ENCODE measurements at places on chromosomes 11 and 22.
A peak's percentile ranks its signal among the peaks of the same experiment; 100 is the strongest.

- DNase-seq, result no peak
Observed at GRCh38 chr11:15500643-15501042, 385.9 kb downstream of the INSC start.

GRCh38 chr22:39298241-39298987, 21.0 kb downstream of the RPL3 start:
- DNase-seq, result no peak

GRCh38 chr11:68686486-68686885, 2.1 kb downstream of the GAL start:
- DNase-seq, result no peak

- DNase-seq, result no peak
Observed at GRCh38 chr22:24188705-24189248, 7.5 kb downstream of the SUSD2 start.

- no peak for DNase-seq
Observed at GRCh38 chr22:35373781-35374180, 7.1 kb upstream of the HMOX1 start.

DNA sequence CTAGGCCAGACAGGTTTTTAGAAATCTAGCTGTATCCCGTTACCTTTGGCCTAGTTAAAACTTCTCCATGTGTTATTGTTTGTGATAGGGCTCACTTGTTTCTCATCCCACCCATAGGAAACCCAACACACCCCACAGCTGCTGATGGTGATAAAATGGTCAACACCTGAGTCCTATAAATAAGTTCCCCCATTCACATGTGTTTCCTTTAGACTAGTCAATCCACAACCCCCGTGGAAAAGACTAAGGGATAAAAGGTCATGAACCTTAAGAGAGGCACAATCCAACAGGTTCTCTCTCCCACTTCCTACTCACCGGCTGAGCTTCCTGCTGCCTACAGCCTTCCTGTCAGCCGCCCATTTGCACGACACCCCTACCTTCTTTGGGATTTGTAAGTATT, 768.4 kb downstream of the JRKL start:
- no peak for DNase-seq

GRCh38 chr11:27287205-27287604, 75.8 kb downstream of the CCDC34 start:
- no peak for DNase-seq

DNA sequence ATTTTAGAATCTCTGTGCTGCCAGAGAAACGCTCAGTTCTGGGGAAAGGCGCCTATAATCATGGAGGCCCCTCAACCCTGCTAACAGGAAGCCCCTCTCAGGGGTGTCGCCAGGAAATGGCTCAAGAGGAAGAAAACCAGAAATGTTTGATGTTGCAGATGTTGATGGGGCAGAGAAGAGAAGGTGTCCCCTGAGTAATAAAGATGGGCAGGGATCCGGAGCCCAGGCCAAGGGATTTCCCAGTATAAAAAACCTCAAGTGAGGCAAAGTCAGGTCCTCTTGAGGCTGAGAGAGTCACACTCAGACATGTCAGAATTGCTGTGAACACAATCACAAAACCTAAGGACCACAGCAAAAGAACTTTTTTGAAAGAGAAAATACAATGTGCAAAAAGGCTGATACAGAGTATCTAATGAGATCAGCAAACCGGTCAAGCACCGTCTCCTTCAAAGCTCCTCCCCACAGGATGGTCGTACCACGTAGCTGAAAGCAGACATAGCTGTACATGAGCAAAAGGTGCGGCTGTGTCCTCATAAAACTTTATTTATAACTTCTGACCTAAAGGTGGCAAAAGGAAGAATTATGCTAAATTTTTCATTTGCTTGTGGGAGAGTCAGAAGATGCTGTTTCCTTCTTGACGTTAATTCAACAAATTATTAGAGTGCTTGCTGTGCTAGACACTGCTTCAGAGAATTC, 12.2 kb downstream of the MOV10L1 start:
- no peak for DNase-seq

- no peak for DNase-seq
Observed at GRCh38 chr11:20037396-20038153, 122.7 kb downstream of the DBX1 start.

DNA sequence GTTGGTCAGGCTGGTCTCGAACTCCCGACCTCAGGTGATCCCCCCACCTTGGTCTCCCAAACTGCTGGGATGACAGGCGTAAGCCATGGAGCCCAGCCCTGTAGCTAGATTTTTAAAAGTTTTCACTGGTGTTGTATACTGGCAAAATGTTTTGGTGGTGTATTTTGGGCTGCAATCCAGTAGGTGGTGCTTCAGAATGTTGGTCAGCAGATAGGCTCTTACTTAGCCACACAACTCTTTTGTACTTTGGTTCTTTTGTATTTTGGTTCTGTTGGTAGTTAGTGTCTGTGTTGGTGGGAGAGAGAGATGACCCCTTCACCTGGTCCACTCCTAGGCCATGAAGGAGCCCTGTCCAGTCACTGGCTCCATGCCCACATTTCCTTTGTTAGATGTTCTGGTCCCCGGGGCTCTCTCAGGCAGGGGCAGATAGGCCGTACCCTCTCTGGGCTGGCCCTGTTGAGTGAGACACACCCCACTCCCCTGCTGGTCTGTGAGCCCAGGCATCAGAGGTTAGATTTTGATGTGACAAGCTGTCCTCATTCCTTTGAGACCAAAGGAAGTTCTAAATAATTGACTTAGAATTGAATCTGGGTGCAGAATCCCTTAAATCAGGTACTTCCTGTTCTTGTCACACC, 123.8 kb downstream of the DDX10 start:
- no peak for DNase-seq

- no peak for DNase-seq
Observed at GRCh38 chr22:30315962-30316576, 10.7 kb downstream of the TBC1D10A start.

GRCh38 chr11:9250139-9250582, 15.0 kb downstream of the DENND5A start:
- peak; percentile 30 for DNase-seq

DNA sequence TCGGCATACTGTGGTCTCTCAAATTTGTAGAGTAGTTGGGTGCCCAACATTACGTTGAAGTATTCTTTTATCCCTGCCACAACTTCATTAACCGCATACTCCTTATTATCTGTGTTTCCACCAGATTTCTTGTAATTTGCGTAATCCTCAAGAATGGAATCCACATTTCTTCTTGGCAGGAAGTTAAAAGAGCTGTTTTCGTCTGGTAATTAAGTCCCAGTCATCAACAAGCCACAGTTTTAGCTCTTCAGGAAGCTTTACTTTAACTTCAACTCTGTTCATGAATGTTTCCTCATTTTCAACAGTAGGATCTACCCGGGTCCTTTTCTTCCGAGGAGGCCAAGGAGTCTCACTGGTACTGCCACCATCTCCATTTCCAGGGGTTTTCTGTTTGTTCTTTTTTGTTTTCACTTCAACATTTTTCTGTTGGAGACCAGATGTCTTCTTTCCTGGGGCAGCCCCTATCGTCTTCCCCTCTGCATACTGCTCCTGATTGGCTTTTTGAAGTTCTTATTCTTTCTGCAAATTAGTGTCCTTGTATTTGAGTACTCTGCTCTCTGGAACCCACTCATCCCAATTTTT, 30.3 kb downstream of the PDE3B start:
- no peak for DNase-seq

DNA sequence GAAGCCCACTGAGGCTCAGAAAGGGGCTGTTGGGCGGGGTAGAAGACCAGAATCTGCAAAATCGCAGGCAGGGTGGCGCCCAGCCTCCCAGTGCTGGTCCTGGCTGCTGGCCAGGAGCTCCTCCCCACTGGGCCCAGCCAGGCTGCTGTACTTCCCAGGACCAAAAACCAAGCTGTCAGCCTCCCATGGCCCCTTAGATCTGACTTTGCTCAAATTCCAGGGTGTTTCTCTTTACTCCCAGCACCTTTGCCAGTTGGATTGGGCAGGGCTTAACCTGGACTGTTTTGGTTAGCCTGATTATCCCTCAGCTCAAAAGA, 44.2 kb upstream of the WEE1 start:
- DNase-seq, result no peak

- DNase-seq, result no peak
Observed at GRCh38 chr11:122627745-122628144, 27.8 kb upstream of the UBASH3B start.

DNA sequence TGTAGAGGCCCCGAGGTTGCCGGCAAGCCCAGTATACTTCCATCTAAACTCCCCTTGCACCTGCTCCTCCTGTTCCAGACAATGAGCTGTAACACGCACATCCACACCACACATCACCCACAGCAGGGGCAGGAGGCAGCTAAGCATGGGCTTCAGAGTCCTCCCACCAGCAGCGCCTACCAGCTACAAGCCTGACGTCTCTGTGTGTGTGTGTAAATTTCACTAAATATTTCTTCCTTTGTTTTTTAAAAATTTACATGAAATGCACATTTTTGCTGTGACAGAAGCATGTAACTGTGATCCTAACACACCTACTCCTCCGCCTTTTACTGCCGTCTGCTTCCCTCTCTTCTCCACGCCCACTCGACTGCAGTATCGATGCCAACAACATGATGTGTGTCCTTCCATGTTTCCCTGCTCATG, 29.4 kb upstream of the PACSIN2 start:
- DNase-seq, result no peak

DNA sequence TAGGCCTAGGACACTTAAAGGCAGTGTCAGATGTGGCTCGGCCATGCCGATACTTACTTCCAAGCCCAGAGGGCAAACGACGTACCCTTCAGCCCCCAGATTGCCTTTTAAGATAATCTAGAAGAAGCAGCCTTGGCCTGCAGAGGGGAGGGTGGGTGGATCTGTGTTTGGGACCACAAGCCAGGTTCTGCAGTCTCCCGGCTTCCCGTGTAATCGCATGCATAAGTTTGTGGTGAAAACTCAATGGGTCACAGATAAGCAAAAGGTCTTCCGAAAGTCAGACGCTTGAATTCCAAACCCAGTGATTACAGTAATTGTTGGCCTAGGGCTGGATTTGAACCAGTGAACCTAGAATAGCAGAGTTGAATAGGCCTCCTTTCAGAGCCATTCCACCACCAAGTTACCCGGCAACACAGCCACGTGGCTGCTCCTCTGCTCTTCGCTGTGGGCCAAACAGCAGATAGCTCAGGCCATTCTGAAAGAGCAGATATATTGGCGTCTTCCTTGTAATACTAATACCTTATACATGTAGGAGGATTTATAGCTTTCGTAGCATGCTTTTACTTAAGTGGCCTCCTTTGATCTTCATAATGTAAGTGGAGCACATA, 170.8 kb upstream of the CADM1 start:
- DNase-seq, result no peak

- no peak for DNase-seq
Observed at GRCh38 chr22:49735411-49735900, 92.2 kb downstream of the BRD1 start.

- DNase-seq, result no peak
Observed at GRCh38 chr22:25008666-25009065, 56.1 kb downstream of the KIAA1671 start.

GRCh38 chr11:44969651-44970252, 19.1 kb upstream of the TP53I11 start:
- DNase-seq, result no peak

All from stimulated activated CD4-positive, alpha-beta T cell treated with anti-CD3 and anti-CD28 coated beads, Interleukin-1b, Interleukin-23, amount 100 ng/mL, for 48 hours (primary cell).